ENCODE measurements at places on chromosomes 4 and X. TPM values are rescaled to one million over a fixed set of nuclear protein-coding genes. Genes with fewer than 3 reads are reported as not detected.

GRCh38 chr4:1809754-1810502, 16.8 kb downstream of the FGFR3 start:
- peak; percentile 76 for DNase-seq

GRCh38 chr4:158783785-158784184, 15.0 kb downstream of the FNIP2 start:
- no peak for DNase-seq

- no peak for DNase-seq
Observed at GRCh38 chr4:61296144-61296543, 96.0 kb downstream of the ADGRL3 start.

- no peak for DNase-seq
Observed at GRCh38 chrX:23887918-23888317, 19.8 kb downstream of the APOO start.

DNA sequence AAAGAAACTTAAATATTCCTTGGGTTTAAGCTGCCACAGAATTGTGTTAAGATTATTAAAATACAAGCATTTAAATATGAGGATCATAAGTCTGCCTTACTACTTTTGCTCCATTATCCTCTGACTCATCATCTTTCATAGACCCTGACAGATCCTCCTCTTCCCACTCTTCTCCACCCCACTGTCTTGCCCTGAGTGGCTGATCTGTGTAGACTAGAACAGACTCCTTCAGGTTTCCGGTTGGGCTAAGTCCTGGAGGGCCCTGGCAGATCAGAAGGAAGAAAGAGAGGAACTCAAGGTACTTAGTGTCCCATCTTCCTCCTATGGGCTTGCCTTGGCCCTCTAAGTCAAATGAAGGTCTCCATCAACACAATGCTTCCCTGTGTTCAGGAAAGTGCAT, 30.7 kb downstream of the PALLD start:
- no peak for DNase-seq

- no peak for DNase-seq
Observed at GRCh38 chrX:77788050-77788449, 2.0 kb upstream of the ATRX start.

GRCh38 chr4:52951016-52951415, 88.9 kb downstream of the RASL11B start:
- no peak for DNase-seq

DNA sequence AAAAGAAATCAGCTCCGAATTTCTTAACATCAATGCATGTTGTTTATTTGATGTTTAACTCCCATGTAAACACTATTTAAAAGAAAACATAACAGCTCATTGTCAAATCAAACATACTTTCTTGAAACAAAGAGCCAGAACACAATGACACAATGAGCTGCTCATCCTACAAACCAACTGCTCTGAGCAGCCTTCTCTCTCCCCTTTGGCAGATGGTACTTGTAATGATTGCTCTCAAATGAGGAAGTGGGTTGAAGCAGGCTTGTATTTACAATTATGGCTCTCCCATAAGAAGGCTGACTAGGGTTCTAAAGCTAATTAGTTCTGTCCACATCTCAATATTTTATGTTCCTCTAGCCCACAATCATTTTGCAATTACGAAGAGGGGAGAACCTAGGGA, 637.8 kb upstream of the ADGRL3 start:
- no peak for DNase-seq

DNA sequence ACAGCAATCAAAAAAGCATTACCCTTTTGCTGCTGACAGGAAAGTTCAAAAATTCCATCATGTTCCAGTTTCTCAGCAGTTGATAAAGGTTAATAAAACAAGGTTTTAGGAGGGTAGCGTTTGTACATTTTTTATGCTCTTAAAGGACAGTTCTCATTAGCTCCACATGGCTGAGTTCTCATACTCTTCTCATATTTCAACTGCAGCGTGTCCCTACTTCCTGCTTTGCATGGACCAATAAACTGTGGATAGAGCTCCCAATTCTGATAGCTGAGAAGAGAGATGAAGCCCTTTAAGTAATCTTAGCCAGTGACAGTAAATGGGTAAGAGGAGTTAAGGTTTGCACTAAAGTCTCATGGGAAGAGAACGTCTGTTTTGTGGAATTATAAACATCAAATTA, 53.5 kb downstream of the SPANXA2 start:
- no peak for DNase-seq

- DNase-seq, result no peak
Observed at GRCh38 chrX:19960913-19961312, 29.9 kb downstream of the BCLAF3 start.

GRCh38 chr4:84578540-84579402, 4.2 kb upstream of the CDS1 start:
- no peak for DNase-seq

DNA sequence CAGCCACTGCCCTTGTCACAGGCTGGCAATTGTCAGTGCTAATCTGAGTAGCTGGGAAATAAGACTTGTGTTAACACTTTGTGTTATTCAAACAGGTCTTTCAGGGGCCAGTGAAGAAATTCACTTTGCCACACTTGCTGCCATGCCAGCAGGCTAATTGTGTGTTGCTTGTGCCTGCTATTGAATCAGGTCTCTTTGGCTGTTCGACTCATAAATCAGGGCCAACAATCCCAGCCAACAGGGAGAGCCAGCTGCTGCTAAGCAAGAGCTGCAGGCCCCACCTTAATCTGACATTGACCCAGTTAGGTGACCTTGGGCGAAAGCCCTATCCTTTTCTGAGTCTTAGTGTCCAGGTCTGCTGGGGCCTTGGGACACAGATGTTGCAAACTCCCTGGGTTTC, 28.1 kb upstream of the MAMLD1 start:
- DNase-seq, result no peak

- DNase-seq, result no peak
Observed at GRCh38 chr4:11698846-11699590, 270.3 kb upstream of the HS3ST1 start.

- DNase-seq, result peak; percentile 85
Observed at GRCh38 chr4:7070729-7071511, 3.1 kb upstream of the GRPEL1 start.

DNA sequence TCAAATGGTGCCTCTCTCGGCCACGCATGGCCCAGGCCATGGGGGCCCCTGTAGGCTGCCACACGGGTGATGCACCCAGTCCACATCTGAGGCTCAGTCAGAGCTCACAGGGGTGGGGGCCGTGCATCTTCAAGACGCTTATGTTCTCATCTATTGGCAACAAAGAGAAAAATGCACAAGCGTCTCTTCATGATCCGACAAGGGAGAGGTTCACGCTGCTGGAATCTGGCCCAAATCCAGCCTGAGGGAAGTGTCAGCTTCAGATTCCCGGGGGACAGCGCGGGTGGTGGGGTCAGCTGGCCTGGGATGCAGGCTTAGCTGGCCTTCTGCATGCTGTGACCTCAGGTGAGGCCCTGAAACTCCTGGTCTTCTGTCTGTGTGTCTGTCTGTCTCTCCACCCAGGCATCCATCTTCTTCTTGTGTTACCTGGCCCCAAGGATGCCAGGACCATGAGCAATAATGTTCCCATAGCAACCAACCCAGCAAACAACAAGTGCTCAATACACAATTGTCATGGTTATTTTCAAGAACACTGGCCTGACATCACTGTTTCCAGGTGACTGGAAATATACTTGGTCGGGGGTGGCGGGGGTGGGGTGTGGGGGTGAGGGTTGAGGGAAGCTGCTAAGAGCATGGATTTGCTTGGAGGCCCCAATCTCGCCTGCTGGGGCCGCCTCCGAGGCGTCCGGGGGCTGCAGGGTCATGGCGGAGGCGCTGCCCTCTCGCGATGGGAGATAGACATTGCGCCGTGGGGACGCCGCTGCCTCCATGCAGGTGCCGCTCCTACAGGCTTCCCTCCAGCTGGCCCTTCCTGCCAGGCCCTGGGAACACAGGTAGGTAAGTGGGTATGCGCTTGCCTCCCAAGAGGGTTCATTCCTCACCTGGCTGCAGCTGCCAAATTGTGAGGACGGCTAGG, 48.3 kb downstream of the ABLIM2 start:
- no peak for DNase-seq

DNA sequence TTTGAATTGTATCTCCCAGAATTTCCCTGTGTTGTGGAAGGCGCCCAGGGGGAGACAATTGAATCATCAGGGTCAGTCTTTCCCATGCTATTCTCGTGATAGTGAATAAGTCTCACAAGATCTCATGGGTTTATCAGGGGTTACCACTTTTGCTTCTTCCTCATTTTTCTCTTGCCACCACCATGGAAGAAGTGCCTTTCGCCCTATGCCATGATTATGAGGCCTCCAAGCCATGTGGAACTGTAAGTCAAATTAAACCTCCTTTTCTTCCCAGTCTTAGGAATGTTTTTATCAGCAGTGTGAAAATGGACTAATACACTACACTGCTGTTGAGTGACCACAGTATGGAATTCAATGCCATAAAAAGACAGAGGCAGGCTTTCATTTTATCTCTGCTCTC, 12.2 kb downstream of the CENPC start:
- no peak for DNase-seq

DNA sequence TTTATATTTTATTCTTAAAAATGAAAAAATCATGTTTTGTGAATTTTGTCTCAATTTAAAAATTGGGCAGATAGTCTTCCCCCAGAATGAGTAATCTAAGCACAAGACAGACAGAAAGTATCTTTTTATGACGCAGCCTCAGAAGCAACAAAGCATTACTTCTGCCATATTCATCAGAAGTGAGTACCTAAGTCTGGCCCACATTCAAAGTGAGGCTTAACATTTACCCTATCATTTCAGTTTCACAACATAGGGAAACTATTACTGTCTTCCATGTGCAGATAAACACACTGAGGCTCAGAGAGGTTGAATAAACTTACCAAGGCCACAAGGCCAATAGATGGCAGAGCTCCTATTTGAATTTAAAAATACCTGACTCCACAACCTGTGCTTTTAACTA, 4.4 kb upstream of the PRDX4 start:
- no peak for DNase-seq

GRCh38 chr4:16055471-16055870, 28.4 kb downstream of the PROM1 start:
- DNase-seq, result no peak

- no peak for DNase-seq
Observed at GRCh38 chr4:111960241-111960667, 185.0 kb upstream of the FAM241A start.

- no peak for DNase-seq
Observed at GRCh38 chr4:139763205-139763604, 97.6 kb downstream of the MGST2 start.

GRCh38 chrX:101206471-101206870, 13.1 kb upstream of the DRP2 start:
- no peak for DNase-seq

DNA sequence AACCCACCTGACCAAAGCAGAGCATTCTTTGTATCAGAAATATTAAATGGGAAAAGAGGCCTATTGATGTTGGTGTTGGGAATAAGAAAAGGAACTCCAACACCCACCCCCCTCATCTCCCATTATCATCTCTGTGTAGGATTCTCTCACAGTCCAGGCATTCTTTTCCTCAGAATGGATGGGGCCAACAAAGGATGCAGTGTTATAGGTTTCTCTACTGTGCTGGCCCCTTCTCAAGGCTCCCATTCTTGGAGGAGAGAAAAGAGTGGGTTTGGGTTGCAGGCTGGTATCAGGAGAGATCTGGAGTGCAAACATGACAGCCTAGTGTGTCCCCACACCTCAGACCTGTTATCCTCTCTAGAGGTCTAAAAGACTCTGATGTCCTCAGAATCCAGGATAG, 59.6 kb downstream of the UGT8 start:
- DNase-seq, result no peak

MID2 gene
- total RNA-seq, result 12.1 TPM

SULT1B1 gene
- 43.6 TPM for total RNA-seq

CD38 gene
- total RNA-seq, result 6.1 TPM

BTC gene
- 0.55 TPM for total RNA-seq

RIBC1 gene
- 0.88 TPM for total RNA-seq

ADAMTS3 gene
- total RNA-seq, result 0.35 TPM

STATH gene
- not detected for total RNA-seq

FGD1 gene
- total RNA-seq, result 0.56 TPM

ZNF330 gene
- total RNA-seq, result 15.1 TPM

All from right lobe of liver (tissue), 6 donors.